ENCODE measurements at places on chromosomes 6 and 20.

- no peak for DNase-seq
Observed at GRCh38 chr6:141401168-141401567, 731.6 kb upstream of the GJE1 start.

GRCh38 chr20:50032955-50033666 is 50.3 kb downstream of the SNAI1 start:
- DNase-seq: no peak

DNA sequence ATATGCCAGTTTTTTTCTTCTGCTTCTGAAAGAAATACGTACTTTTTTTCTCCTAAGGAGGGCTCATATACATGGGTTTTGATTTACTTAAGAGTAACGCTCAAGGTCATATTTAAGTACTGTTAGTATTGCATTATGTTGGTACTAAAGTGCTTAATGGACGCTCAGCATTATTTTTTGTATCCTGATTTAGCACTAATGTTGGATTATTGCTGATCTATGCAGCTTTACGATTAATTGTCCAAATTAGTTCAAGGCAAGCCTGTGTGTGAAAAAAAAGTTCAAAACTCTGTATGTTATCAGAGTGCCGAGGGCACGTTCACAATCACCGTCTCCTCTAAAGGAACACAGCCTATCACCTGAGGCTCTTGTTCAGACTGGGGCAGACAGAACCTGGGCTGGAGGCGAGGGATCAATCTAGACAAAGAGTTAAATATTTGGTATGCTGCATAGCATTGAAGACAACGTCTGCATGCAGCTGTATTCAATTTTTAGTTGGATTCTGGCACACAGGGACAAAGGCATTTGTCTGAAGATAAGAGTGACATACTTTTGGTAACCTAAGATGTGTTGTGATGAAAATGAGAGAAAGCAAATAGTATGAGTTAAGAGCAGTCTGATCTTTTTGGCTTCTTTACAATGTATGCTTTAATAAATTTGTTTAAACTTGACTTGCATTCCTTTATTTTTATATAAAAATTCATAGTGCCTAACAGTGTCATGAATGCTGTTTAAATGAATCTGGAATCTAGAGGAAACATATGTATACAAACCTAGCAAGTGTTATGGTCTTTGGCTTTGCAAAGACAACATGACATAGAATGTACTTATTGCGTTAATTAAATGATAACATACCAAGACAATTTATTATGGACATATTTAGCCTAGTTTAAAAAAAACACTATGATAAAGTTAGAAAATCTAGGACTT is 341.2 kb downstream of the SAMD5 start:
- DNase-seq: no peak

DNA sequence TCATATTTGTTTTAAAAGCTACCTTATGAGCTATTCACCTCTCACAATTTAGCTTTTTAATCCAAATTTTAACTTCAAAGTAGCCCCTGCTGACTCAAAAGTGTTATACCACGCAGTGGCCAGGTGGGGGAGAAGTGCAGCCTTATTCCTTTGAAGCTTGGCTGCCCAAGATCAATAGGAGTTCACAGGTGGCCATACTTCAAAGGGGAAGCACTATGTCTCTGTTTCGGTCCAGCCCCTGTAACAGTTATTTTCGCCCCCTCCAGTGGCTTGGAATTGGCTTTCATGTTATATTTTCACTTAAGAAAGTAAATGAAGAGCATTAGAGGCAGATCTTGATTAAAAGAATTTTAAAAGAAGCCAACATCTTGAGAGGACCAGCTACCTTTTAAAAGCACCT is 608.4 kb downstream of the EPHA7 start:
- peak; percentile 28 for DNase-seq

DNA sequence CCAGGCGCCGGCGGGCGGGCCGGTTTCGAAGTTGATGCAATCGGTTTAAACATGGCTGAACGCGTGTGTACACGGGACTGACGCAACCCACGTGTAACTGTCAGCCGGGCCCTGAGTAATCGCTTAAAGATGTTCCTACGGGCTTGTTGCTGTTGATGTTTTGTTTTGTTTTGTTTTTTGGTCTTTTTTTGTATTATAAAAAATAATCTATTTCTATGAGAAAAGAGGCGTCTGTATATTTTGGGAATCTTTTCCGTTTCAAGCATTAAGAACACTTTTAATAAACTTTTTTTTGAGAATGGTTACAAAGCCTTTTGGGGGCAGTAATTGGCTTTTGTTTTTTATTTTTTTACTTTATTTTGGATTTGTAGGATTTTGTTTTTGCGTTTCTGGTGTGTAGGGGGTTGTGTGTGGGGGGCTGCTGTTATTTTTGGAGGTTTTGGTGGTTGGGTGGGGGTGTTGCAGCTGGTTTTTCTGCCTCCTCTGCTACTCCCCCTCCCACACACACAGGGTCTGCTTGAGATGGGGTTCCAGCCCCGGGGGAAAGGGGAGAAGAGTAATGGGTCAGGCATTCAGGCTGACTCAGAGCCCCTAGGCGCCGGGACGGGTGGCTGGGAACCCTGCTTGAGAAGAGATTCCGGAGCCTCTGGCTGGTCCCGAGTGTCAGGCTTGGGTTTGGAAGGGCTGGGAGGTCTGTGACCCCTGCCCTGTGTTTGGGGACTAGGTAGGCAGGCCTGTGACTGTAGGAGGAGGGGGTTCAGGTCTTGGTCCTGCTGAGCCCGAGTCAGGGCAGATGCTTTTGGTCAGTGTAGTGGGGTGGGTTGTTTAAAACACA is 2.0 kb downstream of the CEBPB start:
- DNase-seq: peak; percentile 84

- no peak for DNase-seq
Observed at GRCh38 chr6:37060195-37060559, 54.7 kb downstream of the FGD2 start.

GRCh38 chr6:166720856-166721255 is 93.8 kb upstream of the RPS6KA2 start:
- no peak for DNase-seq

DNA sequence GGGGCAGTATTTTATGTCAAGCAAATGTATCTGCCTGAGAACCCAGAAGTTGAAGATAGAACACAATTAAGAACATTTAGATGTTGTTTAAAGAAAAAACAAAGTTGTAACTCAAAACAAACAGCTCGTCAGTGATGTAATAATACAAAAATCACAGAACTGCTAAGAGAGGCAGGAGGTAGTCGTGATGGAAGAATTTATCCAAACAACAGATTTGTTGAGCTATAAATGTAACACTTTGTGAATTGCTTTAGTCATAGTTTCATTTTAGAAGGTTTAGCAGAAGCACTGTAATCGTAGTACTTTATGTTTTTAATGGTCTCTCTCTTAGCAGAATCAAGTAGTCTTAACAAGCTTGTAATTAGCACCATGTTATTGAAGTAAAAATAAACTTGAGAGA is 73.6 kb downstream of the SCAF8 start:
- no peak for DNase-seq

DNA sequence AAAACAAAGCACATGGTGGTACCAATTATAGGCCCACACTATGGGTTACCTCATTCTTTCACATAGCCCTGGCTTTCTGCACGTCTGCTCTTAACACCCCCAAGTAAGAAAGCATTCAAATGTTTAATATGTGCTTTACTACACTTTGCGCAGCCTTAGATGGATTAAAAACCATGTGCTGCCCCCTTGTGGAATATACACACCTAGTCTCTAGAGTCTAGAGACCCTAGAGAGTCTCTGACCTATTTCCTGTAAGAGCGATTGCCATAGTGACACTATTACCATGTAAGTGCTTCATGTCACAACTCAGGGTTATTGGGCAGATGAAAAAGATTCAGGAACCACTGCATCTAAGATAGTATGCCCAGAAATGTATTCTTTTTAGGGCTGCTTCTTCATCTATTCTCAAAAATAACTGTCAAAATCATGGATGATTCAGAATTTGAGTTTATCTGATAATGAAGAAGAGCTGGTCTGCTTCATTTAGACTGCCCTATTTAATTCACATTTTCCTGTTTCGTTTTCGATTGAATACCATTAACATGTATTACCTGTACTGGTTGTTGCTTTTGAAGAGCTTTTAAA is 186.3 kb downstream of the ADGB start:
- DNase-seq: no peak

GRCh38 chr6:154572556-154572955 is 62.1 kb upstream of the CNKSR3 start:
- DNase-seq: no peak

GRCh38 chr6:42898891-42899361 is 16.9 kb upstream of the PTCRA start:
- peak; percentile 82 for DNase-seq

- no peak for DNase-seq
Observed at GRCh38 chr6:154719854-154720253, 13.4 kb upstream of the SCAF8 start.

All from mucosa of gallbladder (tissue), 1 donor.